Muscle of back (tissue), 13 donors: ENCODE measurements at places on chromosomes 3 and 15.

DNA sequence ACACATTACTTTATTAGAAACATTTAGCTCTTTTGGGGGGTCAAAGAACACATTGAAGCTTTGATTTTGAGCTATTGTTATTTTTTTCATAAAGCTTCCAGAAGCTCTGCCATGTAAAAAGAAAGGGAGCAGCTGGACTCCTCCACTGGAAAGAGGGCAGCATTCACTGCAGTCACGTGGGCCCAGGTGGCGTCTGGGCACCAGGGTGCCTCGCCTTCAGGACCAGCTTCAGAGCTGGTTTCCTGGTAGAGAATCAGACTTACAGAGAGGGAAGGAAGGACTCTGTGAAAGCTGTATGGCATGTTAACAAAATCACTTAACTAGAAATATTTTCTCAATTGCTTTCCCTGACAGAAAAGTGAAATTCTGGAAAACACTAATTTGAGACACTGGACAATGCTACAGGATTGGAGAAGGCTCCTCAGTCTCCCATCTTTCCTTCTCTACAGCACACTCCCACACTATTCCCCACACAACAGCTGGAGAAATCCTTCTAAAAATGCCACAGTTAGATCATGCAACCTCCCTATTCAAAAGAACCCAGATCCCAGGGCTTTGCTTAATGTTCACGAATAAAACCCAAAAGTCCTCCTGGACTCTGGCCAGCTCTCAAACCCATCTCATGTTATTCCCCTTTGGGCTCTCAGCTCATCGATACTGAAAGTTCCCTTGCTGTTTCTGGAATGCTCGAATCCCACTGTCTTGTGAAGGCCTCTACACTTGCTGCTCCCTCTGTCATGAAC lies 83.2 kb downstream of the NFKBIZ start:
- DNase-seq: no peak

DNA sequence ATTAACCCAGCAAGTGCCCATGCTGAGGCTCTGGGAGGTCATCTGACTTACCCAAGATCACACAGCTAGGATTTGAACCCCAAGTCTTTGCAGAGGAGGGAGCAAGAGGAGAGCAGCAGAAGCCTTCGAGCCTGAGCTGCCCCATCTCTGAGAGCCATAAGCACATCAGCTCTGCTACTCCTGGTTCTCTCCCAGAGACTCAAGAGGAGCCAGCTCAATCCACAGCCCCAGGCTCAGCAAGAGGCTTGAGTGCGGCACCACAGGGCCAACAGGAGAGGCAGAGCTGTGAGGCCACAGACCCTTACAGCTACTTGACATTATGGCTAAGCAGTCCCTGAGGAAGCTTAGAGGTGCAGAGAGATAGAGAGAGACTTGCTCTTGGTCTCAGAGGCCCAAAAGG lies 15.9 kb upstream of the NTRK3 start:
- DNase-seq: no peak

- DNase-seq: no peak
Measured at GRCh38 chr3:66404903-66405700, 95.7 kb downstream of the LRIG1 start.

DNA sequence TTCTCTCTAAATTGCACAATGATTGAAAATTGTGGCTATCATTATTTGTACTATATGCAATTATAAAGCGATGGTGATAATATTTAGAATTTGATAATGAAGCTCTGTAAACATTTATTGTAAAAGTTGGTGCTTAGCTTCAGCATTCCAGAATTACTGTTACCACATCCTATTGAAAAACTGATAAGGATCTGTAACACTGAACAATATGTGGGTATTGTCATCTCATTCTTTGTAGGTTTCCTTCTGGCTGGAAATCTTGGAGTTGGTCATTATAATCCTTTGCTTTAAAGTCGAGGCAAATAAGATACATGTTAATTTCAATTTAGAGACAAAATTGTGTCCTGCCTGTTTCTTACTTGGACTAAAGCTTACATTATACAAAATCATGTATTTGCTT lies 323.4 kb upstream of the GOLIM4 start:
- DNase-seq: no peak

GRCh38 chr3:141405025-141405424 lies 36.7 kb downstream of the ZBTB38 start:
- no peak for DNase-seq

DNA sequence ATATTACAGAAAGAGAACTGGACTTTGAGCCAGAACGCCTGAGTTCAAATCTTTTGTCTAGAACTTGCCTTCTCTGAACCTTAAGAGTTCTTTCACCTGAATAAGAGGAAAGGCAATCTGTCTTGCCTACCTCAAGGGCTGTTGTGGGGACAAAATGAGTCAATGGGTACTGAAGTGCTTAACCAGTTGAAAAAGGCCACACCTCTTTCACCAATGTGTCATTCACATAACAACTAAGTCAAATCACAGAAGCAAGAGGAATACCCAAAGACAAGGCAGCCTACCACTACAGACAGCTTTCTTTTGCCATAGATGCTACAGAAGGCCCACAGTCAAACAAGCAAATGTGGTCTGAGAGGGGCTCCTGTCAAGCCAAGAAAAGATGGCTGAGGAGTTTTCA lies 39.7 kb downstream of the NBEAL2 start:
- DNase-seq: no peak

DNA sequence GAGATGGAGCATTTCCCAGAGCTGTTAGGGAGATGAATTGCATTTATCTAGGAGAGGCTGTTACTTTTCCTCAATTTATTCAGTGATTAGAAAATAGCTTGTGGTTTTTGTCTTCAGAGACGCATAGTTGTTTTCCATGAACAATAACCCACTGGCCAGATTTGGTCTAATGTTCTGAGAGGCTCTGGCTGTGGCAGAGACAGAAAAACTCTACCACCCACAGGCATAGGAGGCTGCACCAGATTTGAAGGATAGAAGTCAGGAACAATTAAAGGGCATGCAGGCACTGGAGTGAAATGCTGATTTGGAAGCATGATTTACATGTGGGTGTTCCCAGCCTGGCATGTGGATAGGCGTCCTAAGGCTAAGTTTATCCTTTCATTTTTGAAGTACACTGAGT lies 143.5 kb downstream of the NFKBIZ start:
- no peak for DNase-seq

- no peak for DNase-seq
Measured at GRCh38 chr3:95341314-95341713, 1278.5 kb downstream of the NSUN3 start.

DNA sequence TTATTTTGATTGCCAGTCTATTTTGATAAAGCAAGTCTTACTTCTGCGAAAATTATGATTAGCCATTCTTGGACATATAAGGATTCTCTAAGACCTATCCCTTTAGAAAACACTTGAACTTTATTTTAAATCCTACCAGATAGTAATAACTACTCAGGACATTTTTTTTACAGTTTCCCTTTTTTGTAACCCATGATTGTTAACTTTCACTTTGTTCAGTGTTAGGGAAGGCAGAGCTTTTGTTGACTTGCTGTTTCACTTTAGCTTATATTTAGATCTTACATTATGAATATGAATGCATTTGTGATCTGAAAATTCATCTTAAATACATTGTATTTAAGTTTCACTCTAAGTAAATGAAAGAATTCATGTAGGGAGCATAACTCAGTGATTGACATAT lies 167.0 kb downstream of the AKAP13 start:
- no peak for DNase-seq

DNA sequence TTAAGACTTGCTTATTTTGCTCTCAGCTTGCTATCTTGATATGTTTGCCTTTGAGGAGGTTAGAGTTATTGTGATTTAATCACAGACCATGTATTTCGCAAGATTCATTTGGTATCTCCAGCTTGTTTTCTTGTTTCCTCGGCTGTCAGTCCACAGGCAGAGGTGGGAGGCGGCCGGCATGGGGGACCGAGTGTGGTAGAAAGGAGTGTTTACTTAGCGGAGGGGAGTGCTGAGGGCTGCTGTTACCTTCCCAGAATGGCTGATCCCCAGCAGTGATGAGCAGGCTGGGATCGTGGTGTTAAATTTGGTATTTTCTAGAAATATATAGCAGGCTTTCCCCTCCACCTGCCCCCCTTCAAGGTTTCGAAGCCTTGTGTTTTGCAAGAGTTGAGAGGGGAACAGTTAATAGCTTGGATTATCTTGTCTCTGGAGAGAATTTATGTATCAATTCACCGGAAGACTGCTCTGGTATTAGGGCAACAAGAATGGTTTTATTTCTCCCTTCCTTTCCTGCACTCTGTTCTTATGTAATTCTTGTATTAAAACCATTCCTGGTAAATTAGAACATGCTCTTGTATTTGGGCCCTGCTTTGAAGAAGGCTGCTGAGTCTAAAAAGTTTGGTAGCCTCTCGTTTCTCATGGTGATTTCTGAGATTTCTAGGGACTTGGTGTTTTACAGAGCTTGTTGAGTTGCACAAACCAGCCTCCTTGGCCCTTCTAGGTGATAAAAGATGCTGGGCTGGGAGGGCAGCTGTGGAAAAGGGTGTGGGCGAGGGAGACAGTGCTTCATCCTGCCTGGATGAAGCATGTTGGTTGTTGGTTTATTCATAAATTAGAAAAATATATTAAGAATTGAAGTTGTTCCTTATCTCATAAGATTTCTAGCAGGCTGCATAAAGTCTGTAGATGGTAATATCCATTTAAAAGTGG lies 151.4 kb downstream of the IGF1R start:
- no peak for DNase-seq
